ENCODE measurements at places on chromosomes 5 and 9. TPM values are rescaled to one million over a fixed set of nuclear protein-coding genes. Genes with fewer than 3 reads are reported as not detected.
A peak's percentile ranks its signal among the peaks of the same experiment; 100 is the strongest.

GRCh38 chr5:170135796-170136490 is 30.2 kb downstream of the FOXI1 start:
- no peak for DNase-seq

DNA sequence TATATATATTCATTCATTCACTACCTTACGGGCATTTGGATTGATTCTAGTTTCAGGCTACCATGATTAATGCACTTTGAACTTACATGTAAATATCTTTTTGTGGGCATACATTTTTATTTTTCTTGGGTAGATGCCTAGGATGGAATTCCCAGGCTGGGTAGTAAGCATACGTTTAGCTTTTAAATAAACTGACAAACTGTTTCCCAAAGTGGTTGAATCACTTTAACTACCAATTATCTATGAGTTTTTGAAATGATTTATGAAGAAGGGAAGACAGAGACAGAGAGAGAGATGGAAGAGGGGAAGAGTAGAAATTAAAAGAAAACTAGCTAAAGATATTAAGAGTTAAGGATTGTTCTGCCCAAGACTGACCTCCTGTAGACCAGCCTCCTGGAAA is 612.6 kb downstream of the PSAT1 start:
- DNase-seq = no peak

DNA sequence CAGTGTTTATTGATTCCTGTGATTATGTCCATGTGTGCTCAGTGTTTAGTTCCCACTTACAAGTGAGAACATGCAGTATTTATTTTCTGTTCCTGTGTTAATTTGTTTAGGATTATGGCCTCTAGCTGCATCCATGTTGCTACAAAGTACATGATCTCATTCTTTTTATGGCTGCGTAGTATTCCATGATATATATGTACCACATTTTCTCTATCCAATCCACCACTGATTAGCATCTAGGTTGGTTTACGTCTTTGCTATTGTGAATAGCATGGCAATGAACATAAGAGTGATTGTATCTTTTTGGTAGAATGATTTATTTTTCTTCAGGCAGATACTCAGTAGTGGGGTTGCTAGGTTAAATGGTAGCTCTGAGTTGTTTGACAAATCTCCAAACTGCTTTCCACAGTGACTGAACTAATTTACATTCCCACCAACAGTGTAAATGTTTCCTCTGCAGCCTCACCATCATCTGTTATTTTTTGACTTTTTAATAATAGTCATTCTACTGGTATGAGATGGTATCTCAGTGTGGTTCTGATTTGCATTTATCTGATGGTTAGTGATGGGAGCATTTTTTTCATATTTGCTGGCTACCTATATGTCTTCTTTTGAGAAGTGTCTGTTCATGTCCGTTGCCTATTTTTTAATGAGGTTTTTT is 47.5 kb upstream of the ELL2 start:
- no peak for DNase-seq

DNA sequence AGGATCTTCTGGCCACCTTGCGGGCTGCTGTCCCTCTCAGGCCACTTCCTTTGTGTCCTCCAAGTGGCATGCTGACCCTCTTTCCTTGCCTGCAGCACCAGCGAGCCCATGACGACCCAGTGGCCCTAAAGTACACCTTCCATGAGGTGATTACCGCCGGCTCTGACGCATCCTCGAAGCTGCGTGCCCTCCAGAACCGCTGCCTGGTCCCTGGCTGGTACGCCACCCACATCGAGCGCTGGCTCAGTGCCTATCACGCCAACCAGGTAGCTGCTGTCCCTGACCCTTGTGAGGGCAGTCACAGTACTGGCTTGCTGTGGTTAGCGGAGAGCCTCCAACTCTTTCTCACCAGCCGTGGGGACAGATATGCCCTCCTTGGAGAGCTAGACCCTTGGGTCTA is 40.2 kb downstream of the NDST1 start:
- DNase-seq = no peak

DNA sequence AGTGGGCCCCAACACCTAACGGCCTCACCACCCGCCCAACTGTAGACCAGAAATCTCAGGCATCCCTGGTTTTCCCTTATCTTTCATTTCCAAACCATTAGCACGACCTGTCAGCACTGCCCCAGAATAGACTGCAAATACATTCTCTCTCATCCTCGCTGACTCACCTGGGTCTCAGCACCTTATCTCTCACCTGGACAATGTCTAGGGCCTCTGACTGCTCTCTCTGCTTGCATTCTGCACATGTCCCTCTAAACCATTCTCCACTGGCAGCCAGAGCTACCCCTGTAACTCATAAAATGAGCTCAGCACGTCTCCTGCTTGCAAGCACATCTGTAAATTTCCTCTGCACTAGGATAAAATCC is 12.7 kb downstream of the CKMT2 start:
- no peak for DNase-seq

DNA sequence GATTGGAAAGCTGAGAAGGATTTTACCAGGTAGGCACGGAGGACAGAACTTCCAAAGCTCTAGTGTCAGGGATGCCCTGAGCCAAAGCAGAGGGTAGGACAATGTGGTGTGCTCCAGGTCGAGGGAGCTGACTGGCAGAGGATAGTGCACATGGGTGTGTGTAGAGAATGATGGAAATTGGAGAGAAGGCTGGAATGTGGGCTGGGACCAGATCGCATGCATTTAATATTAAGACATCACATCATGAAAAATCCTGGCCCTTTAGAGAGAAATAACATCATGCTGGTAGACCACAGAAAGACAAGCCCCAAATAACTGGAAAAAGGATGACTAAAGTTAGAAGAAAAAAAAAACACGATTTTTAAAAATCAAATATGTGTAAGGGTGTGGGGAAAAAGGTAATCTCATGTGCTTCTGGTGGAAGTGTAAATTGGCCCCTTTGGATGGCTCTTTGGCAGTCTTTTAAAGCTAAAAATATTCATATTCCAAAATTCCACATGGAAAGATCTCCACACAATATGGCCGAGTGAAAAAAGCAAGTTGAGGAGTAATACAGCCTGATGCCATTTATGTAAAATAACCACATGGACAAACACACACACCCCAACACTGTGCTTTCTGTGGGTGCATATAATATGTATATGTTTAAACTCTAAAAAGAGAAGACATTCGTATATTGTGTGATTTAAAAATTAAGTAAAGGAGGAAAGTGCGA is 67.0 kb upstream of the TGFBR1 start:
- no peak for DNase-seq

- DNase-seq = no peak
Measured at GRCh38 chr9:79572032-79572607, 355 bp downstream of the TLE4 start.

The LCN15 gene
- polyA plus RNA-seq = not detected

GRCh38 chr9:90838098-90838497 is 36.5 kb downstream of the SYK start:
- DNase-seq = no peak

GRCh38 chr5:2166979-2167377 is 284.3 kb upstream of the IRX4 start:
- no peak for DNase-seq

- no peak for DNase-seq
Measured at GRCh38 chr5:10503321-10503720, 60.5 kb upstream of the ANKRD33B start.

- no peak for DNase-seq
Measured at GRCh38 chr9:84424931-84425330, 84.4 kb upstream of the SLC28A3 start.

The CCIN gene
- 0.54 TPM for polyA plus RNA-seq

DNA sequence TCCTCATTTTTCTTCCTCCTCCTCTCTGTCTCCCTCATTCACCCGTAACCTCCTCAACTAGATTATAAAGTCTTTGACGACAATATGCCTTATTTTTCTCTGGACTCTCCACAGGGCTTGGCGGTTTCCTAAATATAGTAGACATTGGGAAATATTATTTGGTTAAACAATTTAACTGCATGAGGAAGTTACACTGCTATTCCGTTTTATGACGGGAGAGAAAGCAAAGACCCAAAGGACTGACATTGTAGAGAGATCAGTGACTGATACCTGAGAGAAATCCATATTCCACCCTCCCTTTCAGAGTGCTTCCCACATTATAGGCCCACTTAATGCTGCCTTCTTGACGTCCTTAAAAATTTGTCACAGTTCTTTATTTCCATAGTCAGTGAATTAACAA is 51.2 kb downstream of the GDA start:
- no peak for DNase-seq

The PCDHGB3 gene
- polyA plus RNA-seq = 0.53 TPM

The CDK7 gene
- 44.2 TPM for polyA plus RNA-seq

GRCh38 chr5:127517110-127517479 is 345 bp upstream of the PRRC1 start:
- no peak for DNase-seq

- DNase-seq = no peak
Measured at GRCh38 chr5:103272377-103272776, 13.8 kb downstream of the MACIR start.

The AGXT2 gene
- not detected for polyA plus RNA-seq

DNA sequence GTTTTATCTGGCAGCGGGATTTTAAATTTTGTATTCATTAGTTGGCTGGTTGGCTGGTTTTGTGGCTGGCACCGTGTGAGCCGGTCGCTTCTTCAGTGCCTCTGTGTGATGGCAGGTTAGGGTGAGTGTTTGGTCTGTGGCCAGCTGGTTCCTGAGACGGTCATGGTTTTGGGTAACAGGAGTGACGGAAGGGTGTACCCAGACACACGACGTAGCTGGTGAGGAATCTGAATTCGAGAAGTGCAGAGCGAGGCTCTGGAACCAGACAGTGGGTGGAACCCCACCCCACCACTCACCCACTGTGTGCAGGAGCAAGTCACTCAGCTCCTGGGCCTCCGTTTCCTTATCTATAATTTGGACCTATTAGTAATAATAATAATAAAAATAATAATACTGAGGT is 2.7 kb downstream of the BTNL9 start:
- DNase-seq = no peak

- DNase-seq = no peak
Measured at GRCh38 chr9:111605041-111605559, 5.7 kb upstream of the PTGR1 start.

- DNase-seq = no peak
Measured at GRCh38 chr9:12790001-12790400, 15.2 kb downstream of the LURAP1L start.

DNA sequence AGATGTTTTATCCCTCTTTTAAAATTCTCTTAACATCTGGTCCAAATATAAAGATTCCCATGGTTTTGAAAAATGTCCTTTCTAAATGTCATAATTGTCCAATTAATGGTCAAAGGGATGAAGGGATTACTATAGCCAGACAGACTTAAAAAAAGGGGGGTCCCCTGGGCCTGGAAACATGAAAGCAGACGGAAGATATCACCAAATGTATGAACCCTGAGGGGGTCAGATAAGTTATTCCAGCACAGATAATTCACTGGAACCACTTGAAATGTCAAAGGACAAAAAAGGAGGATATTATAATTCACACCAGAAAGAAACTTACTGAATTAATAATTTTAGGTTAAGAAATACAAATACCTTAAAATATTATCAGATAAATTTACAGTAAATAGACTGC is 155.8 kb downstream of the SEMA5A start:
- peak; percentile 66 for DNase-seq

DNA sequence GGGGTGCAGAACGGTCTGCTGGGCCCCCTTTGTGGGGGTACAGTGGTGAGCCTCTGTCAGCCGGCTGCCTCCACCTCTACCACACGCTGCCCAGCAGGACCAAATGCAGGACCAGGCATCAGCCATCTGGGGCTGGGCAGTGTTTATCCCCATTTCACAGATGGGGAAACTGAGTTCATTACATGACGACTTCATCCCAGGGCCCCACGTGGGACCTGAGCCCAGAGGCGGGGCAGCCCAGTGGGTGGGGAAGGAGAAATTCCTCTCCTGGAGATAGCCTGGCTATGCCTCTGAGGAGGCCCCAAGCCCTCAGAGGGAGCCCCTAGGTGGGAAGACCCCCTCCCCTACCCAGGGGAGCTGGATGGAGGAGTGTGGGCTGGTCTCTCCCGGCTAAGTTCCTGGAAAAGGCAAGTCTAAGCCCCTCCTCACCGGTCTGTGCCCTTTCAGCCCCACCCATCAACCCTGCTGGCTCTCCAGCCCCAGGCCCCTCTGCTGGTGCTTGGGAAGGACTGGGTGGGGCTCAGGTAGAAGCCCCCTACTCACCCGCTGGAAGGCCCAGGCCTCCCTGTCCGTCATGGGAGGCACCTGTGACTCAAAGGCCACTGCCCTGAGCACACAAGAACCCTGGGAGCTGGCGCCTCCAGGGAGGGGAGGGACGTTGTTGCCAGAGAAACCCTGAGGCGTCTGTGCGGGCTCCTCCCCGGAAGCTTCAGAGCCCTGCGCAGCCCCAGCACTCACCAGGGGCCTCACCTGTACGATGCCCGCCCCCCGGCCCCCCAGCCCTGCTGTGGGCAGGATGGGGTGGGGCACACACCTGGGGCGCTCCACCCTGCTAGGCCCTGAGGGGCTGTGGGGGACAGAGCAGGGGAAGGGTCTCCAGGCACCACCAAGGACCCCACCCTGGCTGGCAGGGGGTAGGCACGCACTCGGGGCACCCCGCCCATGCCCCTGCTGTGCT is 7.4 kb upstream of the CCDC187 start:
- DNase-seq = no peak

GRCh38 chr5:103273952-103274351 is 15.4 kb downstream of the MACIR start:
- DNase-seq = no peak

The AQP3 gene
- 0.64 TPM for polyA plus RNA-seq

GRCh38 chr9:80732506-80732905 is 956.8 kb downstream of the TLE1 start:
- no peak for DNase-seq

DNA sequence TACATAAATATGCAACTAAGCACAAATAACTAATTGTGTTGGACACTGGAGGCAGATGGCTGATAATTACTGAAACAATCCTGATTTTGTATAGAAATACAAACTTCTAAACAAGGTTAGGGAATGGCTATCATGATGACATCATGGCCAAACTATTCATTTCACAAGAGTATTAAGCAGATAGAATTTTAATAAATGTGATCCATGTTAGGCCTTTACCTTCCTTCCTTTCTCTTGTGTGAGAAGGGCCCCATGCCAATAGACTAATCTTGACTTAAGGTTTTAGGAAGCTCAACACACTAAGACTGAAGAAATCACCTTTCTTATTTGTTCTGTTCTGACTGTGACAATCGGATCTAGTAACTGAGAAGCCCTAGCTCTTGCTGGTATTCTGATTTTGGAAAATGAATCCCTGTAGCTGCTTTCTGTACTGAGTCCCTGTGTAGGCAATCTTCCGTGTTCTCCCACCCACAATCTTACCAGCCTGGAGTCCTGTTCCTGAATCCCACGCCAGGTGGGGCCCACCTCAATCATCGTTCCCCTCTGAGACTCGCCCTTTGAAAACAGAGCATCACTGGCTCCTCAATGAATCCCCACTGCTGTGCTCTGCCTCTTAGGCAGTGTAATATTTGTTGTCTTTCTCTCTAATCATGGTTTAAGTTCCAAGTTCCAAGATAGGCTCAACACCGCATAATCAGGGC is 168.7 kb upstream of the GNA14 start:
- no peak for DNase-seq

The BHMT2 gene
- not detected for polyA plus RNA-seq

The GABRB2 gene
- not detected for polyA plus RNA-seq

Data from SK-N-SH (cell line).